ENCODE measurements at places on chromosomes 11 and 22.

GRCh38 chr22:43326331-43327156, 16.6 kb downstream of the SCUBE1 start:
- DNase-seq: no peak

GRCh38 chr22:34845391-34845790, 220.6 kb upstream of the ISX start:
- DNase-seq: no peak

GRCh38 chr22:48234011-48234410, 1471.6 kb downstream of the TBC1D22A start:
- no peak for DNase-seq

DNA sequence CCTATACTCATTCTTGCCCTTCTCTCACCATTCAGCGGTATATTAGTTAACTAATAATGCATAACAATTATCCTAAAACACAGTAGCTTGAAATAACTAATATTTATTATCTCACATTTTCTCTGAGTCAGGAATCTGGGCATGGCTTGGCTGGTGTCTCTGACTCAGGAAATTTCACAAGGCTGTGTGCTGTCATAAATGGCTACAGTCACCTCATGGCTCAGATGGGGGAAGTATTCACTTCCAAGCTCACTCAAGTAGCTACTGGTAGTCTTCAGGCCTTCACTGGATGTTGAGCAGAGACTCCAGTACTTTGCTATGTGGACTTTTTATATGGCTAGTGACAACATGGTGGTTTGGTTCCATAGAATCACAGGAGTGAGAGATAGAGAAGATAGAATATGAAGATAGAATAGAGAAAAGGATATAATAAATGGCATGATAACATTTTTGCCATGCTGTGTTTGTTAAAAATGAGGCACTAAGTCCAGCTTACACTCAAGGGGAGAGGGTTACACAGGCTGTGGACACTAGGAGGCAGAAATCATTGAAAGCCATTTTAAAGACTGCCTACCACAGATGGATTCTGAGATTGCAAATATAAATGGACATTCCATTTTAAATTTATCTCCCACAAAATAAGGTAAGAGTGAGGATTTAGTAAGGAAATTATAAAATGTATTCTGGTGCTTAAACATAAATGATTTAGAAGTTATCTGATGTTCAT, 997.8 kb upstream of the CHORDC1 start:
- no peak for DNase-seq

DNA sequence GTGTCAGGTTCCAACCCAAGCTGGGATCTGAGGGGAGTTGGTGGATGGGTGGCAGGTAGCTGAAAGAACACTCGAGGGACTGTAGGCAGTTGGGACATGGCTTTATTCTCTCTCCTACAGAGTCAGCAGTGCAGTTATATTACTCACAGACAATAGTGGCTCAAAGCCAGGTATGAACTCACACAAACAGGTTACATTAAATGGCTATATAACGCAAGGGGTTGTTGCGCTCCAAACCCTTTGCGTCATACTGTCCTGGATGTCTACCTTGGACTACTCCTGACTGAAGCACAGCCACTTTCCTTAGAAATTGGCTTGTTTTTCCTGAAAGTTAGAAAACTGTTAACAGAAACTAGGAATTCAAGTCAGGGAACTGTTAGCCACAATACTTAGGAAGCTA, 66.4 kb upstream of the OR4B1 start:
- DNase-seq: no peak

DNA sequence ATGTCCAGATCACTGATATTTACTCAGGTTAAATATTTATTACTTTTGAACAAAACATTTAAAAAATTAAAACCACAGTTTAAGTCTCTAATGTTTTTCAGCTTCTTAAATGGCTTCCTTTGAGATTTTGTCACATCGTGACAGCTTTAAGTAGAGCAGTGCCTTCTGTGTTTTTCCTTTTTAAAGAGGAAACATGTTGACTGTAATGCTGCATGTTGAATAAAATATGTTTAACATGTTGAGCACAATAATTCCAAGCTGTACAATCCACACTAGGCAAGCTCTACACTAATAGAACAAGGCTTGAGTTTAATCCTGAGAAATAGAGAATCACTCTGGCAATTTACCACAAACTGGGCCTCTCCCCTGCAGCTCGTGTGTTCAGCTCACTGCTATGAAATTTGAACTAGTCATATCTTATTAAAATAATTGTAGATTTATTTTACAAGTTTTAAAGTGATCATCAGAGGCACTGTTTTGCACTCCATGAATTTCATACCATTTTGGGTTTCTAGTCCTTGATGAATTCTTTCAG, 368.3 kb downstream of the SOX6 start:
- no peak for DNase-seq

DNA sequence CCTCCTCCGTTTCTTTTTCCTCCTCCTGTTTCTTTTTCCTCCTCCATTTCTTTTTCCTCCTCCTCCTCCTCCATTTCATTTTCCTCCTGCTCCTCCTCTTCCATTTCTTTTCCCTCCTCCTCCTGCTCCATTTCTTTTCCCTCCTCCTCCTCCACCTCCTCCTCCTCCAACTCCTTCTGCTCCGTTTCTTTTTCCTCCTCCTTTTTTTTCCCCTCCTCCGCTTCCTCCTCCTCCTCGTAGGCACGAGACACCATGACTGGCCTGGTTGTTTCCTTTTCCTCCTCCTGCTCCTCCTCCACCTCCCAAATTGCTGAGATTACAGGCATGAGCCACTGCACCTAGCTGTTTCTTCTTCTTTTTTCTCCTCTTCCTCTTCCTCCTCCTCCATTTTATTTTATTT, 25.6 kb upstream of the DRICH1 start:
- no peak for DNase-seq

- DNase-seq: no peak
These were observed 165.6 kb downstream of the RCN1 start for GRCh38 chr11:32256466-32256865.

- no peak for DNase-seq
These were observed 36.8 kb upstream of the ZBED5 start for GRCh38 chr11:10894666-10895065.

- DNase-seq: no peak
These were observed 45.6 kb downstream of the EIF3F start for GRCh38 chr11:8032576-8033304.

DNA sequence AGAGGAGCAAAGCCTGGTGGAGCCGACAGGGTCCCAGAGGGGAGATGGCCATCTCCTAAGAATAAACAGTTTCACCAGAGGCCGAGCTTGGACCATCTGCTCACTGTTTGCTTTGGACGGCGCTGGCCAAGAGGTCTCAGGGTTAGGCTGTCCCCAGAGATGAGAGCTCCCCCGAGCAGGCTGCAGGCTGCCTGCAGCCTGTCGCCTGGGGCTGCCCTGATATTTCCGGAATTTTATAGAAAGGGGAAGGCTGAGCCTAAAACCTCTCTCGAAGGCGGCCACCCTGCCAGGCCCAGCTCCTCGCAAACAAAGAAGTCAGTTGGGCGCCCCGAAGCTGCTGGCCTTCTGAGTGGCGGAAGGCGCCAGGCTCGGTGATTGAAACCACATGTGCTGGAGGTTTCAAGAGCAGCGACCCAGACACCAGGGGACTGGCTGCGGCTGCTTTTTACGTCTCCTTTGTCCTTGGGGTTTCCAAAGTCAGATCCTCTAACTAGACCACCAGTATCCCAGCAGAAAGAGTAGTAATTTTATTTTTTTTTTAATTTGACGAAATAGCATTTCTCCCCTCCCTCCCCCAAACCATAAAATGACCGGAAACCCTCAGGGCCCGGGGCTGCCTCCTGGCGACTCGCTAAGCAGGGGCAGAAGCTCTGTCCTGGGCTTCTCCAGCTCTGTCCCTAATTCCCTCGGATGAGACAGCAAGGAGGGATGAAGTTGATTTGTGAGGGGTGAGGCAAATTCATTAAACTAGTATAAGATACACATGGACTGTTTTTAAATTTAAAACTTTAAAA, 57.4 kb downstream of the CLMP start:
- DNase-seq: no peak

DNA sequence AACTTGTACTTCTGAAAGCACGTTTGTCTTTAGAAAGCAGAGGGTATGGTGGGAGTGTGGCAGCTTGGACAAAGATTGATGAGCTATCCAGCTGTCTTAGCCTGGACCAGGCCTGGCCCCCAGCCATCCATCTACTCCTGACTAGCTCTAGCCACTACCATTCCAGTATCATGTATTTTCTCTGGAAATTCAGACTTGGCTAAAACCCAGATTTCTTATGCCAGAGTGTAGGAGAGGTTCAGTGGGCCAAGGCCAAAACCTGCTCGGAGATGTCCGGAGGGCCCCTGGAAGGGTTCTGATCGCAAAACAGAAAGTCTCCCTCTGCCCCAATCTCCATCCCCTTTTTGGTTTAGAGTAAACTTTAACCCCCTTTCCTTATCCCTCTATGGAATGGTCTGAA, 24.8 kb upstream of the MTCH2 start:
- DNase-seq: no peak

DNA sequence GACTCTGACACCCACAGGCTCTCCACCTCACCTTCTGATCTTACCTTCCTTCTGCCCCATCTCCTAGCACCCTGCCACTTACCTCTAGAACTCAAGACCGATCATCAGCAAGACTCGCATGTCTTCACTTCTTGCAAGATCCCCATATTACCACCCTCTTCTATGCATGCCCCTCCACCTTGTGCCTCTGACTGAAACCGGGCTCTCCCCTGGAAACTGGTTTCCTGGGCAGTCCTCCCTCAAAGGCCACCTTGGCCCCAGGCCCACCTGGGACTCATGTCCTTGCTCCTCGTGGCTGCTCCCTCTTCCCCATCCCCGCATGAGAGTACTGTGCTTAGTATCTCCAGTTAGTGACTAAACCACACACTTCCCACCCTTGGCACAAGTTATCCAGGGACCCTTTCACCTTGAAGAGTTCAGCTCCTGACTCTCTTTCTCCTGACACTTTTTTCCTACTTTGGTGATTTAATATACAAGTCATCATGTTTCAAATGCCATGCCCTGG, 136.7 kb downstream of the SPATA19 start:
- no peak for DNase-seq

GRCh38 chr11:119764108-119764868, 35.3 kb upstream of the NECTIN1 start:
- DNase-seq: no peak

GRCh38 chr11:120698918-120699317, 187.4 kb downstream of the GRIK4 start:
- no peak for DNase-seq

GRCh38 chr22:37309211-37310074, 27.1 kb downstream of the CYTH4 start:
- no peak for DNase-seq

DNA sequence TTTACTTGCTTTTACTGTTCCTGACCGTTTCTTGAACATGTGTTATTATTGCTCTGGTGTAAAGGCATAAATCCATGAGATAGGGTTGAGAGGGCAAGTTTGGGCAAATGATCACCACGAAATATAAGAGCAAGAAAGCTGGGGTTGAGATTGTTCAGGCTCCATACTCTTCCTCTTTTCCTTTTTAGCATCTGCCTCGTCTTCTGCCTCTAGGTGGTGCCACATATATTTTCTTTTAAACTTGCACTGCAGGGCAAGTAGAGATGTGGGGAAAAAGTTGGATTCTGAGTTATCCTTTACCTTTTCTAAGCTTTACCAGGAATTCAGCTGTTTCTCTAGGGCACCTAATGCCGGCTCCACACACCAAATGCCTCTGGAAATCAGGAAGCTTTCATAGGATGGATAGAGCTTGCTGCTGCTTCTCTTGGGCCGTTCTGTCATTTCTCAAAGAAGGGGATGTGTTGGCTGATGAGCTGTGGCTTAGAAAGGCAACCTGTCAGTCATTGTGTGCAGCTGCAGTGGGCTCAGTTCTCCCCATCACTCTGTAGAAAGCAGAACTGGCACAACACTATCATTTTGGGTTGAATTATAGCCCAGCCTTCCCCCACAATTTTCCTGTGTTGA, 98.2 kb downstream of the LDLRAD3 start:
- no peak for DNase-seq

DNA sequence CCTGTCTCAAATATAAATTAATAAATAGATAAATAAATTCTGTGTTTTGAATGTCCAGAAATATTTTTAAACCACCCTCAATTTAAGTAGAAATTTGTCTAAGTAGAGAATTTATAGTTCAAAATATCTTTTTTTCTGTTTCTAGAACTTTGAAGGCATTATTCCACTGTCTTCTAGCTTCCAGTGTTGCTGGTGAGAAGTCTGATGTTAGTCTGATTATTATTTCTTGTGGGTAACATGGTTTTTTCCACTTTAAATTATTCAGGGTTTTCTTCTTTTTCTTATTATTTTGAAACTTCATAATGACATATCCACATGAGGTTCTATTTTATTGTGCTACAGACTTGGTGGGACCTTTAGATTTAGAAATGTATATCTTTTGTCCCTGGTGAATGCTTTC, 46.4 kb upstream of the HEPHL1 start:
- DNase-seq: no peak

DNA sequence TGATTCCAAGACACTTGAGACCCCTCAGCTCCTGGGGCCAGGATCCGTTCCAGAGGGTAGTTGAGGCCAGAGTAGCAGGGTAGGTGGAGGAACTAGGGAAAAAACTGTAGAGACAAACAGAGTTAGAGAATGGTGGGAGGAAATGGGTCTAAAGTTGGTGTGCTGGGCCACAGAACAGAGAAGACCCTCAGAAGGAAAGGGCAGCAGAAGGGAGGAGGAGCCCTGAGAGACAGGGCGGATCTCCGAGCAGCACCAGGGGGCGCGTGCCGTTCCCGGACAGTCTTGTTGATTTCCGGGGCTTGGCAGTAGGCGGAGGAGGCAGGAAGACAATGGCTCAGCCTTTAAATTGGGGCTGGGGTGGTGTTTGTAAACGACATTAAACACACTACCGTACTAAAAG, 2.4 kb upstream of the CECR2 start:
- no peak for DNase-seq

DNA sequence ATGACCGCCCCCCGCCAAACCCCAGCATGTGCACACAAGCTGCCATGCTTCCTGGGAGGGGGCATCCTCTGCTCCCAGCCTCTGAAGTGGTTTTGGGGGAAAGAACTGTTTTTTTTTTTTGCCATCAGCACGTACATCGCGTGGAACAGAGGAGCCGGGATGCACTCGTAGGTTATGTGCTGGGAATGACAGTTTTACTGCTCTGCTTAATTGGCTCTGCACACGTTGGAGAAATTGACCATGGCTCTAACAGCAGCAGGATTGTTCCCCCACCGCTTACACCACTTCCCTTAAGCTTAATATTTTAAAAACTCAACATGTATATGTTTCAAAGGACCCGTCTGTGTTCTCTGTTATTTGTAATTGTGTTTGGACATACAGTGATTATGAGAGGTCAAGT, 175.2 kb downstream of the NAV2 start:
- DNase-seq: no peak

DNA sequence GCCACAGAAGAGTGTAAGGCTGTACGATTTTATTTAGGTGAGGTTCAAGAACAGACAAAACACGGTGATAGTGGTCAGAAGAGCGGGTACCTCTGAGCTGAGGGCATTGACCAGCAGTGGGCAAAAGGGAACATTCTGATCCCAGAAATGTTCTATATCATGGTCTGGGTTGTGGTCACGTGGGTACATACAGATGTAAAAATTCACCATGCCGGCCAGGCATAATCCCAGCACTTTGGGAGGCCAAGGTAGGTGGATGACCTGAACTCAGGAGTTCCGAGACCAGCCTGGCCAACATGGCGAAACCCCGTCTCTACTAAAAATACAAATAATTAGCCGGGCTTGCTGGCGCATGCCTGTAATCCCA, 31.1 kb upstream of the GCAT start:
- DNase-seq: no peak

GRCh38 chr22:17807578-17808410, 33.5 kb upstream of the BID start:
- no peak for DNase-seq
